Activated CD8-positive, alpha-beta memory T cell treated with anti-CD3 and anti-CD28 coated beads for 1 hour (primary cell): ENCODE measurements at places on chromosomes 1 and 21.

GRCh38 chr1:165759095-165759494 is 9.6 kb downstream of the TMCO1 start:
- DNase-seq, result no peak

DNA sequence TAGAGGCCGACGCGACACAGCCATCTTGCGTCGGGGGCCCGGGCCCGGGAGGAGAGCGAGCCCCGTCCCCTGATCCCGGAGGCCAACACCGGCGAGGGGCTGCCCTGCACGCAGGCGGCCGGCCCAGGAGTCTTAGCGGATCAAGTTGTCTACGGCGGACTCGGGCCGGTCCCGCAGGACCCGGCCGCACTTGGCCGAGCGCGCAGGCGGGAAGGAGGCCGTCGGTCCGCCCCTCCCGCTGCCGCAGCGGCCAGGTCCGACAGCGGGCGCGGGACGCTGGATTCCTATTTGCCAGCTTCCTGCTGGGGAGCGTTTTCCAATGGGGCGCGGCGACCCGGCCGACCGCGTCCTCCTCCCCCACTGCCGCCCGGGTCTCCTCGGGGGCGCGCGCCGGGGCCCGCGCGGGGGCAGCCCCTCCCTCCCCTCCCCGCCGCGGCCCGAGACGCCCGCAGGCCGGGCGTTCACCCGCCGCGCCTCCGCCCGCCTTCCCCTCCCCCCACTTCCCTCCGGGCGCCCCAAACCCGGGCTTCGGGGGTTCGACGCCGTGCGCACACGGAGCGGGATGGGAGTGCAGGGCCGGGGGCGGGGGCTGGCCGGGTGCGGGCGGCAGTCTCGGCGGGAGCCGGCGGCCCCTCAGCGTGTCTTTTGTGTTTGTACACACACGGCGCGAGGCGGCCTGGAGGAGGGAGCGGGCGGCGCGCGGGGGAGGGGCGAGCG is 517 bp upstream of the H3-3A start:
- peak; percentile 24 for DNase-seq

DNA sequence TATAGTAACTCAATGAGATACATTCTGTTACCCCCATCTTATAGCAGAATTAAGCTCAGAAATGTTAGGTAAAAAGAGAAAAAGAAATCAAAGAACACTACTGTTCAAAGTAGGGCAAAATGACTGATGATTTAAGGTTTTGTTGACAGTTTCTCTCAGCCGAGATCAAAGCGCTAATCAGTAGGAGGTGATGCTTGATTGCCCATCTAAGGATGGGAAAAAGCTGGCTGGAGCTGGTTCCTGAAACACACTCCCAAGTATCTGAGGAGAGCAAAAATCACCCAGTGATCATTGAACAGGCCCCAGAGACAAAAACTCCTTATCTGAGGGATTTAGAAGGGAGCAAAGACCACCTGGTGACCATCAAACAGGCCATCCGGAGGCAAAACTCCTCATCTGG is 64.5 kb upstream of the CSF1 start:
- no peak for DNase-seq

DNA sequence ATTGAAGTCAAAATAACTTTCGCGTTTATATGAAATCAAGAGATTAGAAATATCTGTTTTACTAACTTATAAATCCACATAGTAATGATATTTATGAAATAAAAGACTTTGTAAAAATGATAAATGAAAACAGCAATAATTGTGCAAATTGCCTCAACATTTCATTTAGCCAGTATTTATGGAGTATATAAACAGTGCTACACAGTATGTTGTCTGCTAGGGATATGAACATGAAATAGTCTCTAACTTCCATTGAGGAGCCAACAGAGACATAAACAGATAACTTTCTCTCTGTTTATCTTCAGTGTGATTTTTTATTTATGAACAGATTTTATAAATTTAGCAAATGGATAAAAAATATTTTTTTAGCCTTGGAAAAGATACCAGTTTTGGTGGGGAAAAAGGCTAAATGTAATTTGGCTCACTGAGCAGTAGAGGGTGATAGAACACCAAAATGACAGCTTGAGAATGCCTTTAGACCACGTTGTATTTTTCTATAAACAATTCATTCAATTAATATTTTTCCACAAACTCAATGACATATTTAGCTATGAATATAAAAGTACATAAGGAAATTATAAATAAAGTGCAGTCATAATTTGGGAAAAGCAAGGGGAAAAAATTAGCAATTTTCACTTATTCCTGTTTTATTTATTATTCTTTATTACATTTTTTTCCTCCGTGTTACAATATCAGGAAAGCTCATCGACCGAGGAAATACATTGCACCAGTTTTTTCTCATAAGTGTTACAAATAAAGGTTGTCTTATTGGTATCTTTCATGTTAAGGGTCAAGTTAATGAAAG is 47.5 kb upstream of the EEIG2 start:
- no peak for DNase-seq

GRCh38 chr1:184017306-184017705 is 20.2 kb downstream of the COLGALT2 start:
- DNase-seq, result no peak

- DNase-seq, result no peak
Measured at GRCh38 chr1:76209238-76209637, 134.7 kb downstream of the ST6GALNAC3 start.
